ENCODE measurements at places on chromosomes 6 and 20.

- DNase-seq = peak; percentile 64
Measured at GRCh38 chr20:37804584-37805566, 98.1 kb upstream of the VSTM2L start.

GRCh38 chr20:48329031-48329615 lies 498.7 kb downstream of the PREX1 start:
- no peak for DNase-seq

- DNase-seq = peak; percentile 51
Measured at GRCh38 chr20:57480444-57481160, 44.3 kb downstream of the CTCFL start.

- DNase-seq = no peak
Measured at GRCh38 chr6:157954150-157955117, 27.2 kb upstream of the SYNJ2 start.

- no peak for DNase-seq
Measured at GRCh38 chr6:165042912-165043311, 266.5 kb downstream of the C6orf118 start.

DNA sequence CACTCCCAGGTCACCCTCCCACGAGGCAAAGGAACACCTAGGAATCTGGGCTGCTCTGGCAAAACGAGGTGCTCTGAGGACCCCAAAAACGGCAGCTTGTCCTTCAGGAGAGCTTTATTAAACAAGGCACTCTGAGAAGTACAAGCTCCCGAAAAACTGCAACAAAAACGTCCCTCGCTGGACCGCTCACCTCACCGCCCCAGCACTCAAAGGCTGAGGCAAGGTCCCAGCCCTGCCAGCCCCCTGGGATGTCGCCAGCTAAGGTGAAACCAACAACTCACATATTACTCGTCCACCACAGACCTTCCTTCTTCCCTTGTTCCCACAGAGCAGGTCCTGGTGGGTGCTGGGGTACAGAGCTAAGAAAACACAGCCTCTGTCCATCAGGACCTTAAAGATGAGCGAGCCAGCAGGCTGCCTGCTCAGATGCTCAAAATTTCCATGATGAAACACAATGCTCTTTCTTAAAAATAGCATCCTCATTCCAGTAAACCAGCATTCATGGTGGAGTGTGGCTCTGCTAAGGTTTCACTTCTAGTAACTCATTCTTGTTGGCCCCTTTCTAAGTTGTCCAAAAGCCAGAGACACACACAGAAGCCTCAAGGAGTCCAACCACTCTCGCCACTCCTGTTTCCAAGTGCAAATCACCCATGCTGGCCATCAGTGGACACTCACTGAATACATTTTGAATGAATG lies 35.9 kb downstream of the ATP9A start:
- DNase-seq = no peak

GRCh38 chr6:11538052-11538818 lies 686 bp downstream of the TMEM170B start:
- DNase-seq = no peak

GRCh38 chr20:49729780-49730179 lies 16.1 kb upstream of the B4GALT5 start:
- no peak for DNase-seq

DNA sequence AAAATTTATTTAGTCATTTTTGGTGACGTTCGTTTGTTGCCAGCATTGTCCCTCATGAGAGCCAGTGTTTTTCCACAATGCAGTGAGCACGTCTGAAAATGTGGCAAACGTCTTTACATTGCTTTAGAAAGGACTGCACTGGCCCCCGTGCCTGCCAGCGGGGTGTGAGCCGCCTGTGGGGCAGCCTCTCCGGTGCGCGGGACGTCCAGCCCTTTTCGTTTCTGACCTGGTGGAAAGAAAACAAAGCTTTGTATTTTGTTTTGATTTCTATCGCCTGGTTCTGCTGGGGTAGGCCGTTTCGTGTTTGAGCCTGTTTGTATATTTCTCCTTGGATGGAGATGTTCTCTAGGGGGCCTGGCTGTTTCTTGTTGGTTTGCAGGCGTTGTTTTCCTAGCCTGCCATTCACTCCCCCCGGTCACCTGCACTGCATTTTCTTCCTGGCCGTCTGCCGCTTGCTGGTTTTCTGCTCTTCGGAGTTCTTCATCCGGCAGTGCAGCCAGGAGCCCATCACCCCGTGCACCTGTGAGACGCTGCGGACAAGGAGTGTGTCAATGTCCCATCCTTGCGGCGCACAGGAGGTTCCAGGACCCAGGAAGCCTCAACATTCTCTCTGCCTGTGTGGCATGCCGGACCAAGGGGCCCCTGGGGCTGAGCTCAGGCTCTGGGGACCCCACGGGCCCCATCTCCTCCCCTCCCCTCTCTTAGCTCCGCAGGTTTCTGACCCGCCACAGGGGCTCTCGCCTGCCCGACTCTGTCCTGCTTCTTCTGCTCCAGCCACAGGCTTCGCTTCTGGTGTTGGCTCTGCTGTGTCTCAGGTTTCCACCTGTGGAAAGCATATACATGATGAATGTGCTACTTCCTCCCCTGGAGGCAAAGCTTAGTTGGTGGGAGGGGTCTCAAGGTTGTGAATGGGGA lies 100.5 kb downstream of the CDH4 start:
- DNase-seq = no peak

GRCh38 chr6:20211941-20212391 lies 303 bp downstream of the MBOAT1 start:
- DNase-seq = no peak

GRCh38 chr6:10384610-10385523 lies 30.0 kb downstream of the TFAP2A start:
- DNase-seq = no peak
